NCI-H2081 (cell line): ENCODE measurements at places on chromosomes 3 and 15.

- no peak for DNase-seq
Measured at GRCh38 chr3:9469986-9470385, 72.6 kb downstream of the SETD5 start.

- no peak for DNase-seq
Measured at GRCh38 chr15:76577879-76578512, 241.4 kb downstream of the ISL2 start.

GRCh38 chr3:101169516-101169915, 150.9 kb downstream of the IMPG2 start:
- DNase-seq, result no peak

GRCh38 chr15:71784719-71785118, 25.6 kb upstream of the NR2E3 start:
- DNase-seq, result no peak

DNA sequence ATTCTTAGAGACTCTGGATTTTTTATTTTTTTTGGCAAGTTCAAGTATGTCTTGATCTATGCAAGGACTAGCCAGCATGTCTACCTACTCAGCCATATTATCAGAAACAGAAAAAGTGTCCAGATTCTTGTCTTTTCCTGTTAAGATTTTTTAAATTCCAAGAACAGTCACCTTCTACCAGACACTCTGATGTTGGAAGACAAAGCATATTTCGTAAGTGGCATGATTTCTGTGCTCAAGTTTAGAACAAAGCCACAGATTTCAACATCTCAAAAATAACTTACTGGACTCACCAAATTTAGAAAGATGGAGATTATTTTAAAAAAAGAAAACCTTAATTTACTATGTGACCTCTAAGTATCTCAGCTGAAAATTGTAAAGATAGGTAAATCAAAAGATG, 61.9 kb downstream of the GOLGA6L7 start:
- DNase-seq, result no peak

DNA sequence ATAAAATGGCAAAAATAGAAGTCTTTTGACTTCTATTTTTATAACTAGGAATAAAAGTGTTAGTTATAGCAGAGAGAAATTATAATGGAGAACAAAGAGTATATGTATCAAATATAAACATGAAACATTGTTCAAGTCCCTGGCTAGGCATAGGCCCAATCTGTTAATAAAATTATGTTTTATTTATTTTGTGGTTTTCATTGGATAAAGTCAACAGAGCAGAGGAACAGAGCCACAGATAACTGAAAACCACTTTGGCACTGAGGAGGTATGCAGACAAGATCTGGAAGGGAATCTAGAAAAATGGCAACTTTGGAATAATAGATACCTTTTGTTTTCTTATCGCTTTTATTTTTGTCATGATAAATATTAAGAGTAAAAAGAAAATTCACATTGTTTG, 50.4 kb upstream of the ICE2 start:
- DNase-seq, result no peak

GRCh38 chr15:100430411-100430810, 88.6 kb upstream of the ADAMTS17 start:
- DNase-seq, result no peak

DNA sequence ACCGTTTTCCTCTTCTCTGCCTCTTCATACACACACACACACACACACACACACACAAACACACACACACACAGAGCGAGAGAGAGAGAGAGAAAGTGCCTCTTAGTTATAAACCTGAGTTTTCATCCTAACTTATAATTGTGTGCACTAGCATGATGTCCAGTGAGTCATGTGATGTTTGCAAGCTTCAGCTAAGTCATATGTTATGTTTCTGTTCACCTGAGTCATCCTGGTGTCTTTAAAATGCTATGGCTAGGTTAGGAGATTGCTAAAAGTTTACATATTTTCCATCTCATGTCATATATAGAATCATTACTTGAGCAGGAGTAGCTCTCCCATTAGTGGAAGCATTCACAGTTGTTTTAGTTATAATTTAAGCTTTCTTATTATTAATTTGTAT, 155.8 kb downstream of the EPHA6 start:
- no peak for DNase-seq

DNA sequence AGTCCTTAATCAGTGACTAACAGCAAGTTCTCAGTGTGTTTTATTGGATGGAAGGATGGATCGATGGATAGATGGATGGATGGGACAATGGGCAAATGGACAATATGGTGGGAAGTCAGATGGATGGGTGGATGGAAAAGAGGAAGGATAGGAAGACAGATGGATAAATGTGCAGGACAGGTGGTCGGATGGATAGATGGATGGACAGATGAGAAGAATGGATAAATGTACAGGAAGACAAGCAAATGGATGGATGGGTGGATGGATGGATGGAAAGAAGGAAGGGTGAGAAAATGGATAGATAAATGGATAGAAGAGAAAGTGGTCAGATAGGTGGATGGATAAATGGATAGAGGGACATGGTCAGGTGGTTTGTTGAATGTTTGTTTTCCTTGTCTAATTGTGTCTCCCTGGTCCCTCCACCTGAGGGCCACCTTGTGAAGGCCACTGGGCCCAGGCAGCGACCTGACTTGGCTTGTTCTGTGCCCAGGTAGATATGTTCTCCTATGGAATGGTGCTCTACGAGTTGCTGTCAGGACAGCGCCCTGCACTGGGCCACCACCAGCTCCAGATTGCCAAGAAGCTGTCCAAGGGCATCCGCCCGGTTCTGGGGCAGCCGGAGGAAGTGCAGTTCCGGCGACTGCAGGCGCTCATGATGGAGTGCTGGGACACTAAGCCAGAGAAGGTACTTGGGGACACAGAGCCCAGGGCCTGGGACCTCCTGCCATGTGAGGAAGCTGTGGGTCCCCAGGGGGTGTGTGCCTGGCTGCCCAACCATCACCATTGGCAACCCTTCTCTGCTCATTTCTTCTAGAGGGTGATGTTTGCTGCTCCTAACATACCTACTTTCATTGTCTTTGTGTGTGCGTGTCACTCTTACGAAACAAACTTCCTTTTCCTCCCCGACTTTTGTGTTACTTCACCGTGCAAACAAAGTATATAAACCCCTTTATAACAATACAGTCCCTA, 137.5 kb downstream of the LRRK1 start:
- no peak for DNase-seq

DNA sequence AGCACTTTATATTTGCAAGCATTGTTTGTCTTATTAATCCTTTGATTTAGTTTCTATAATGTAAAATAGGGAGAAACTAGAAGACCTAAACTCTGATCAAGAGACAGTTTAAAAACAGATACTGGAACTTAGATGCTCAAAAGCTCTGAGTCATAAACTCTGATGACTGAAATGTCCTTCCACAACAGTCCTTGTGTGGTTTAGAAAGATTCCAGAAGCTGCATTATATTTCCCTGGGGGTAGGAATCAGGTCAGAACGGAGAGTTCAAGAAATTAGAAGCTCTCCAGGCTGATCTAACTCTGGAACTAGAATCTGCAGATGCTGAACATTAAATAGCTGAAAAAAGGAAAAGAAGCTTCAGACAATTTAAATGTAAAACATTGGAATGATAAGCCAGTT, 18.3 kb upstream of the ONECUT1 start:
- DNase-seq, result no peak

DNA sequence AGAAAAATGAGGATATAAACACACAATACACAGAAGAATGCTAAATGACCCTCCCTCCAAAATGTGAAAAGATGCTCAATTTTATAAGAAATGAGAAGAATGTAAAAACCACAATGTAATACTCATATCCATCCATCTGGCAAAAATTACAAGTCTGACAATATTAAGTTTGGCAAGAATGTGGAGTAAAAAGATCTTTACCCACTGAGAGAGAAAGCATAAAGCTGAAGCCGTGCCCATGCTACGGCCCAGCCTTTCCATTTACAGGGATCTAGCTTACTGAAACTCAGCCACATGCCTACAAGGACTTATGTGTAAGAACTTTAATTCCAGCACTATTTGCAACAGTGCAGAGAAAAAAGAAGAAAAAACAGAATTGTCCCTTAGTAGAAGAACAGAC, 42.9 kb downstream of the ATP13A3 start:
- no peak for DNase-seq

- no peak for DNase-seq
Measured at GRCh38 chr3:33915796-33916546, 117.5 kb downstream of the PDCD6IP start.

DNA sequence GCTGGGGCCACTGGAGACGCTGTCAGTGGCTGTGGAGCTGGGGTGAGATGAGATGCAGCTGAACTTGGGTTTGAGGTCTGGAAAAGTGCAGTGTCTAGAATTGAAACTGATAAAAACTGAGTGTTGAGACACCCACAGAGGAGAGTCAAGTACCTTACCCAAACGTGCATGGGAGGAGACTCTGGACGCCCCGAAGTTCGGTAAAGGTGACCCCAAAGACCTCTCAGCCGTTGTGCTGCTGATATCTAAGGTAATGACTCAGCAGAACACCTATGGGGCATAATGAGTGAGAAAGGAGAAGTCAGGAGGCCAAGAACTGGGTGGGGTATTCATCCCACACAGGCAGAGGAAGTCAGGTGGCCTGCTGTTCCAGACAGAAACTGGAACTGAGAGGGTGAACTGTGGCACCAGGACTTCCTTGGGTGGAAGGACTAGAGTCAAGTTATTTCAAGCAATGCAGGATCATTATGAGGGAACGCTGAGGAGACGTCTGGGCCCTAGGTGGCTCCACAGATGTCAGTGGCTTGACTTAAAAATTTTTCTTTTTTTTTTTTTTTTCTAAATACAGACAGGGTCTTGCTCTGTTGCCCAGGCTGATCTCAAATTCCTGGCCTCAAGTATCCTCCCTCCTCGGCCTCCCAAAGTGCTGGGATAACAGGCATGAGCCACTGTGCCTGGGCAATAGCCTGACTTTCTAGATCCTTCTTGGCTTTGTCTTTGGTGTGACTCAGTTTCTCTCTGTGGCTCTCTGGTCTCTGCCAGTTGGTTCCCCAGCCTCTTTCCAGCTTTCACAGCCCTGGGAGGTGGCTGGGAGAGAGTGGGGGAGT, 67.6 kb upstream of the GCNT3 start:
- no peak for DNase-seq
